GM04503 (cell line): ENCODE measurements at places on chromosomes 6 and 20.

- DNase-seq, result peak; percentile 63
Measured at GRCh38 chr20:57361517-57361916, 10.5 kb downstream of the RAE1 start.

- no peak for DNase-seq
Measured at GRCh38 chr20:62603907-62604785, 38.2 kb upstream of the SLCO4A1 start.

DNA sequence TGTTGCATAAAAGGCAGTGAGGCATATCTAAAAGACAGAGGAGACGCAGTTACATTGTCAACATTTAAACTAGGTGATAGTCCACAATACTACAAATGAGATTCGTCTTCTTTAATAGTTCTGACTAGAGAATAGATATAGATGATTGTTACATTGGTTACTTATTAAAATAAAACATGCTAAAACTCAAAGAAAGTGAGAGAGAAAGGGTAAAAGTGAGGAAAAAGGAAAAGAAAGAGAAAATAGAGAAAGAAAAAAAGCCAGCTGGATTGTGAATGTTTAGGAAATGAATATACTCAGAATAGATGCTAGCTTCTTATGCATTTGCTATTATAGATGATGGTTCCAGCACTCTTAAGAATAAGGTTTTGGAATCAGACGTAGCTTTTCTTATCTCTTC is 27.7 kb upstream of the FAM162B start:
- DNase-seq, result no peak

- no peak for DNase-seq
Measured at GRCh38 chr6:51153109-51153508, 334.4 kb downstream of the TFAP2B start.

GRCh38 chr6:22208026-22208425 is 88.8 kb downstream of the PRL start:
- DNase-seq, result no peak

- no peak for DNase-seq
Measured at GRCh38 chr20:21767739-21768223, 62.3 kb downstream of the PAX1 start.

DNA sequence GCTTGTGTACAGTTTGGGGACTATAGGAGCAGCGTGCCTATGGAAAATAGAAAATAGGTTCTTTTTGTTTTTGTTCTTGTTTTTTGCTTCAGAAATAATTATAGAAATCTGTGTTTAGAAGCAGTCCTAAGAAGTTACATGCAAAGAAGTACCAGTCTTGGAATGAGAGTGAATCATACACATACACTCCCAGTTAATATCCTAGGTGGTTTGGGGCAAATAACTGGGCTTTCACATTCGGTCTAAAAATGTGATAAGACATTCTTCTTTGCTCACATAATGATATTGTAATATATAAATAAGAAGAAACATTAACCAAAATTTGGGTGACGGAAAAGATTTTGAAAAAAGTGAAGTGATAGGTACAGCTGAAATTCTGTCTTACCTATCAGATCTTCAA is 61.0 kb downstream of the ENPP1 start:
- no peak for DNase-seq

DNA sequence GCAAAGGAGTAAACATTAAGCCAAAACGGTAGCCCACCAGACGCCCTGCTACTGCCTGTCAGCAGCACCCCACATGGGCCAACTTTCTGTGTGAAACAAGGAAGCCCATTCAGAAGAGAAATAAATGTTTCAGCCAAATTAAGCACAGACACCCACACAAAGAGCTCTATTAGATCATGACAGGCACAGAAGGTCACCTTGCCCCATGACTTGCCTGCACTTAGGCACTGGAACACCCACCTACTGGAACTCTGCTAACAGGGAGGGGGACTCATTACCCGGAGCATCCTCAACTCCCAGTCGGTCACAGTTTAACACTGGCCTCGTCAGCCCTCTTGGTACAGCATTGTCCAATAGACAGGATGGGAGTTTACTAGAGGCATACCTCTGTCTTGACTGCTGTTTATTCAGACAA is 31.8 kb downstream of the GFOD1 start:
- no peak for DNase-seq

DNA sequence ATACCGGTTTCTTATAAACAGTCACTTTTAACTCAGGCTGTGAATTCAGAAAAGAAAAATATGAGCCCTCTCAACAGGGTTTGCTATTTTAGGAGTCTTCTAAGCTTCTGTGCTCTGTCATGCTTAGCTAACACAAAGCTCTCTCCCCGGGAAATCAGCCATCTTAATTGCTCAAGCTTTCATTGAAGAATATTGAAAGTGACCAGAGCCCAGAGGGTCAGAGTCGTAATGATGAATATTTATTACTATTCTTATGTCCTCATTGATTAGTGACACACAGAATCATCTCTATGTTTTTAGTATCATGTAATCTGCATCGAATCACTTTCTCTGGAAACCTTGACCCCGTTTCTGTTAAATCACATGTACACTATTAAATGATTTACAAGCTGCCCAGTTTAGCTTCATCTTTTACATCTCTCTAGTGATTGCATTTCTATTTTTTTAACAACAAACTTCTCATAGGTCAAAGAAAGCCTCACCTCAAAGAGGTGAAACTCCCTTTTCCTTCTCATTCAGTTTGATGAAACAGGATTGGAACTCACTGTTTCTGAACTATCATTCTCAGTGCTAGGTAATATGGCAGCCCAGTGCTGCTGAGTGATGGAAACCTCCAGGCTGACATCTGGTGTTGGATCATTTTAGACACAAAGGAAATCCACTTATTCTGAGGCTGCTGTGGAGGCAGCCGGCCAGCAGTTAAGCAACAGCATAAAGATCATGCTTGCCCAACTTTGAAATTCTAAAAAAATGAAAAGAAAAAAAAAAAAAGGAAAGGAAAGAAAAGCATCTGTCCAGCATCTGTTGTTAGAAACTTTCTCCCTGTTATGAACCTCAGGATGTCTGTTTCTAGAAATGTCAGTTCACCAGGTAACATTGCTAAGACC is 96.3 kb downstream of the RFPL4B start:
- DNase-seq, result peak; percentile 53

DNA sequence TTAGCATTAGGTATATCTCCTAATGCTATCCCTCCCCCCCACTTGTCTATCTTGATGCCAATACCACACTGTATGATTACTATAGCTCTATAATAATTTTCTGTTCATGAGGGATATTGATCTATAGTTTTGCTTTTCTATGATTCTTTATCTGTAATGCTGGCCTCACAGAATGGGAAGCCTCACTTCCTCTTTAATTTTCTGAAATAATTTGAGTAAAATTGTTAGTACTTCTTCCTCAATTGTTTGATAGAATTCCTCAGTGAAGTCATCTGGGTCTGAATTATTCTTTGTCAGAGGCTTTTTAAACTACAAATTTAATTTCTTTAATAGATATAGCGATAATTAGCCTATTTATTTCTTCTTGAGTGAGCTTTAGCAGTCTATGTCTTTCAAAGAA is 31.2 kb downstream of the SIRPD start:
- DNase-seq, result no peak

GRCh38 chr6:154140743-154141142 is 101.7 kb downstream of the OPRM1 start:
- no peak for DNase-seq

- DNase-seq, result no peak
Measured at GRCh38 chr6:146620655-146621054, 21.9 kb downstream of the ADGB start.

DNA sequence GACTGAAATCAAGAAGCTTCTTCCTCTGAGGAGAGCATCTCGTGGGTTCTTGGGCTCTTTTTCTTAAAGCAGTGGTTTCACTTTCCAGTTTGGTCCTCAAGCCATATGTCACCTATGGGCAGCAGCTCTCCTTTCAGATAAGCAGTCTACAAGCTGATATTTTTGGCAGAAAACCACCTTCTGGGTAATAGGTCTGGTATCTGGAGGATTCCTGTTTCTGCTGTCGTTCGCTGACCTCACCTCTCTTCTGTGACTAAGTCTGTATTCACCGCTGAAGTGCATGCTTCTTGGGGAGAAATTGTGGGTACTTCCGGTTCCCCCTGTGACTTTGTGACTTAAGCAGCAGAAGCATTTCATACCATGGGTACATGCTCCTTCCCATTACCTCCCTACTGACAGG is 193.6 kb downstream of the EDN1 start:
- peak; percentile 61 for DNase-seq

DNA sequence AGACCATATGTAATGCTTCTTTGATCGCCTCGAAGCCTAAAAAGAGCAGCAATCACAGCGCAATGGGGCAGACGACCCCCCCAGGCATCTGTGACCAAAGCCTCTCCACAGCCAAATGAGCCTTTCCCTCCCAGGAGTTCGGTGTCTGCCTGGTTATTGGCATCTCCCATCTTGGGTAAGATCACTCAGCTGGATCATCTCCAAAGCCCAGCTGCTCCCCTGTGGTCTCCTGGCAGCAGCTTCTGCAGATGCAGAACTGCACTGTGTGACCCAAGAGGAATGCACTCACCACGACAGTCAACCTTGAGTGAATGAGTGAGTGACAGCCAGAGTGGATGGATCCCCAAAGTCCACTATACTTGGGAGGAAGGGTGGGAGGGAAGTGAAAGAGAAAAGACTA is 44.8 kb upstream of the IYD start:
- DNase-seq, result no peak

DNA sequence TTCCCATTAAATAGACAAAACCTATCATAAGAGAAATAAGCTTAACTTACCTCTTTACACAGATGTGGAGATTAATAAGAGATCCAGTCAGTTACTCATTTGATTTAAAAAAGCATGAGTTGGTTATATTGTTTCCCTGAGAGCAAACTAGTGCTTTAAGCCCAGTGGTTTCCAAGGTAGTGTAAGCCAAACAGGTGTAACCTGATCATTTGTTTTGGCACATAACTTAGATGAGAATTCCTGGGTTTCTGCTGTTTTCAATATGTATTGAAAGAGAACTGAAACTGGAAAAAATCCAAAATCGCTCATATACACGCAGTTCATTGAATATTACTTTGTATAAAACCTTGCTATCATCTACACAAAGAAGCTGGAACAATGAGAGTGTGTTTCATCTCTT is 30.5 kb upstream of the SMIM8 start:
- DNase-seq, result no peak

- DNase-seq, result no peak
Measured at GRCh38 chr6:10465629-10466499, 51.0 kb upstream of the TFAP2A start.

DNA sequence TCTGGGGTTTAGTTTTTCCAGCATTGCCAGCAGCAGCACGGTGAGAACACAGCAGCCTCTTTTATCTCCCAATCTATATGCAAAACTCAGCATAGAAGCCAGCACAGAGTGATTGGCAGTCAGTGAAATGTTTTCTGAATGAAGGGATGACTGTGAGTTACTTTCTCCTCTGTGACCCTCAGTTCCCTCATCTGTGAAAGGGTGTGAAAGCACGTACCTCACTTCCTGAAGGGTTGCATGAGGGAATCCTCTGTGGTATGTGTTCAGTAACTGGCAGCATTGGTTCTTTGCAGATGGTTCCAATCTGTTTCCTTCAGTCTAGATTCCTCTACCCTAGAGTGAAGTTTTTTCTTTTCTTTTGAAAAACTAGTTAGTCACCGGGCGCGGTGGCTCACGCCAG is 40.0 kb downstream of the EFCAB8 start:
- peak; percentile 87 for DNase-seq

- DNase-seq, result no peak
Measured at GRCh38 chr6:3894590-3895311, 45.6 kb downstream of the FAM50B start.

DNA sequence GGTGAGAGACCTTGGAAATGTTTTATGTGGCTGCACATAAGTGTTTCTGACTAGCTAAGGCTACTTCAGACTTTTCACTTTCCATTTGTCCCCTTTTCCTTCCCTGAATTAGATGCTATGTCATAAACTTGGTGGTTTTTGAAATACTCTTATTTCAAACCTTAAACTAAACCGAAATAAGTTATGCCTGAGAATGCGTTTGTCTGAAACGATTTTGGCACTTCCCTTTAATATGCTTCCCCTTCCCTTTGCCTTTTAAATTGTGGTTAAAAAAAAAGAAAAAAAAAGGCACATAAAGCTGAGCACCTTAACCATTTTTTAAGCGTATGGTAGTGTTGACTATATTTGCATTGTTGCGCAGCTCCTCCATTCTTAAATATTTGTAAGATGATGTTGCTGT is 14.3 kb downstream of the ZNF451 start:
- no peak for DNase-seq

DNA sequence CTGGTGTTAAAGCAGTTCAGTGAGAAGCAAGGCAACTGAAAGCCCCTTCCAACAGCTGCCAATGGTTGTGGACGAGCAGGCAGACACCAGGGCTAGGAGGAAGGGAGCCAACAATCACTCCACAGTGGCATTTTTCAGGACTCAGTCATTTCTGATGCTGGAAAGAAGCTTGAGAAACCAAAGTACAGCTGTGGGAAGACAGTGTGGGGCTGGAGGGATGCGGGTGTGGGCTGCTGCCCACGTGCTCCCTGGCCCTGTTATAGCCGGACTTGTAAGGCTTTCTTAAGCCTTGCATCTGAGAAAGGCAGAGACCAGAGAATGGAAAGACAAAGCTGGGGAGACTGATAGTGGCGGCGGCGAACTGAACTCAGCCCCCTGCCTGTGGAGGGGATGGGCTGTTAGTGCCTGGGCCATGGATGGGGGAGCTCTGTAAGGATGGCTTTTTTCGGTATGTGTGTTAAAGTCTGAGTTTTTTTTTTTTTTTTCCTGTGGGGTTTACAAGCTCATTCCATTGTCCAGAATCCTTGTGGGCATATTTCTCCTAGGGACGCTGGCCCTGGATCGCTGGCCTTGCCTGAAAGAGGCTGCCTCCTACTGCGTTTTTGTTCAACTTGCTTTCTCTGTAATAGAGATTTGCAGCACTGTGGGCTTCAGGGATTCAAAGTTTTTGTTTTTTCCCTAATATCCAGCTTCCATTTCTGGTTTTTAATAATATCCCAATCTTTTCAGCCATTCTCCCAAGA is 91.7 kb downstream of the GJA10 start:
- DNase-seq, result peak; percentile 81

DNA sequence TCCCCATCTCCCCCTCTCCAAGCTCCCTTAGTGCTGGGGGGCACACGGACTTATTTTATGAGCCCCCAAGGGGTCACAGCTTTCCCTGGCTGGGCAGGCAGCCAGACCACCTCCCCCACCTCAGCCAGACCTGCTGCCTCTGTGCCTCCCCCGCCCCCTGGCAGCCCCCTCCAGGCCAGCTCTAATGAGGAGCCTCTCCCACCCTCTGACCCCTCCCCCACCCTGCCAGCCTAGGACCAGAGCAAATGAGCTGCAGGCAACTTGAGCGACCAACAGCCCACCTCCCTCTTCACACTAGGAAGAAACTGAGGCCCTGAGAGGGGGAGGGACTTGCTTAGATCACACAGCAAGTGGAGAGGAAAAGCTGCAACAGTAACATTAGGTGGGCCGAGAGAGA is 1.9 kb downstream of the GDF5 start:
- no peak for DNase-seq
